Chondrocyte (in vitro differentiated cells): ENCODE measurements at places on chromosomes 1 and 21. TPM values are rescaled to one million over a fixed set of nuclear protein-coding genes. Genes with fewer than 3 reads are reported as not detected.

WNT9A gene
- 2.5 to 4.2 TPM (median 2.7 TPM) in 3 replicates for total RNA-seq

HPDL gene
- 0.34 to 1.0 TPM (median 0.49 TPM) in 3 replicates for total RNA-seq

DNA sequence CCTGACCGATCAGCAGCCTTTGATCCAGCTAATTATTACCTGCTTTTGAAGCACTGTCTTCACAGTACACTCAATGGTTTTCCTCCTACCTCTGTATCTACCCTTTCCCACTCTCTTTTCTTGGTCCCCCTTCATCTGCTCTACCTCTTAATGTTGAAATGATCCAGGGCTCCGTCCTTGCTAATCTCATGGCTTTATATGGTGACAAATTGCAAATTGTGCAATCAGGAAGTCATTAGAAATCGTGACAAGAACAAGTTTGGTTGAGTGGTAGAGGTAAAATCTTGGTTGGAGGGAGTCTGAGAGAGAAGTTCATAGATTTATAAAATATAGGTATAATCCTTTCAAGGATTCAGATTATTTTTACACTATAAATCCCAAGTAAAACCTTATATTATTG is 9.6 kb upstream of the CYB5R1 start:
- no peak for DNase-seq

GRCh38 chr1:157798211-157798610 is 21.3 kb upstream of the FCRL2 start:
- DNase-seq, result no peak

DNA sequence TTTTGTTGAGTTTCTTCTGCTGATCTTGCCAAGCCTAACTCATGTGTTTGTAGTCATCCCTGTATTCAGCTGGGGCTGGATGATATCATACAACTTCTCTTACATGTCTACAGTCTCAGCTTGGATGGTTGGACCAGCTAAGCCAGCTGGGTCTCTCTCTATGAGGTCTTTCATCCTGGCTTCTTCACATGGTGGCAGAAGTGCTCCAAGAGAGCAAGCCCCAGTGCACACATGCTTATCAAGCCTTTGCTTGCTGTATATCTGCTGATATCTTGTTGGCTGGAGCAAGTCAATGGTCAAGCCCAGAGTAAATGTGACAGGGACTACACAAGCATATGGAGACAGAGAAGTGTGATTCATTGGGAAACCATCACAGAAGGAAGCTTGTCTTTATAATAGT is 29.2 kb upstream of the SLC44A5 start:
- no peak for DNase-seq

DNA sequence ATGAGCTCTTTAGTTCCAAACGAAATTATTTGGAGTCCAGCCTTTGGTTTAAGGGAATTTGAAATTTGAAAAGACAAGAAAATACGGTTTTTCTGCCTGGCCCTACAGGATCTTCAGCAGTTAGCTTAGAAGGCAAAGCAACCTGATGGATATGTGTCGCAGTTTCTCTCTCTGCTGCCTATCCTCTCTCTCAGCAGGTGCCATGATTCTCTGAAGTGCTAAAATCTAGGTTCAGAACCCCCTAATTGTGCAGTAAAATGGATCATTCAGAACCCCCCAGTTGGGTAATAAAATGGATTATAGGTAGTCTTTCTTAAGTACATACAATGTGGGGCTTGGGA is 446 bp upstream of the DEPDC1 start:
- DNase-seq, result no peak

MAP10 gene
- 0.46 to 1.0 TPM (median 0.60 TPM) in 3 replicates for total RNA-seq

GRCh38 chr1:163202833-163203451 is at the start of gene RGS5:
TSS of gene RGS5 (minus strand) at chr1:163202916. CDS start at chr1:163202835, 81 bp downstream.
- DNase-seq, result no peak

- no peak for DNase-seq
These were observed 69.0 kb downstream of the HHAT start for GRCh38 chr1:210397681-210398080.

- no peak for DNase-seq
These were observed 8.8 kb upstream of the COL16A1 start for GRCh38 chr1:31712630-31713029.

TMPRSS15 gene
- total RNA-seq, result 0.97 TPM in 1 of 3 replicates, not detected in the others

- no peak for DNase-seq
These were observed 99.0 kb upstream of the SLC25A33 start for GRCh38 chr1:9440261-9440660.

DNA sequence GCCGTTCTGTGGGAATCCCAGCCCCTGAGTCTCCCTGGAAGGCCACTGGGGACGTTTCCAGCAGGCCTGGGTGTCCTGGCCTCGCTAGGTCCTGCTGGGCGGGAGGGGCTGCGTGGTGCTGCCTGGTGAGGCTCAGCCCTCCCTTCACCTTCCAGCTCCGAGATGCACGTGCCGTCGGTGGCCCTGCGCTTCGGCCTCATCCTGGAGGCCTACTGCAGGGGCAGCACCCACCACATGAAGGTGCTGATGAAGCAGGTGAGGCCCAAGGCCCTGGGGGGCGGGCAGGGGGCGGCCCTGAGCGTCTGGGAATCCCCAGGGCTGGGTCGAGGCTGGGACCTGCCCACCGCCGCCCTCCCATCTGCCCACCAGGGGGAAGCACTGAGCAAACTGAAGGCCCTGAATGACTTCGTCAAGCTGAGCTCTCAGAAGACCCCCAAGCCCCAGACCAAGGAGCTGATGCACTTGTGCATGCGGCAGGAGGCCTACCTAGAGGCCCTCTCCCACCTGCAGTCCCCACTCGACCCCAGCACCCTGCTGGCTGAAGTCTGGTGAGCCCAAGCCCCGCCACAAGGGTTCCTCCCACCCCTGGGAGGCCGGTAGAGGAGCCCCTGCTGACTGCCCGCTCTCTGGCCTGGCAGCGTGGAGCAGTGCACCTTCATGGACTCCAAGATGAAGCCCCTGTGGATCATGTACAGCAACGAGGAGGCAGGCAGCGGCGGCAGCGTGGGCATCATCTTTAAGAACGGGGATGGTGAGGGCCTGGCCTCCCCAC is 70.3 kb downstream of the PIK3CD start:
- DNase-seq, result no peak

- no peak for DNase-seq
These were observed 178.2 kb upstream of the ZNF644 start for GRCh38 chr1:91199988-91200387.

CLEC20A gene
- total RNA-seq, result not detected in 3 replicates
